A549 treated with Mapracorat at 1 μM for 4 hours (cell line): ENCODE measurements at places on chromosomes 13 and 19. TPM values are rescaled to one million over a fixed set of nuclear protein-coding genes. Genes with fewer than 3 reads are reported as not detected.

Gene APC2
- 0.64 to 2.7 TPM (median 1.8 TPM) in 5 replicates for total RNA-seq

Gene OVOL3
- total RNA-seq, result 0.29 to 0.78 TPM (median 0.41 TPM) in 4 of 5 replicates, not detected in the other

Gene POGLUT2
- 5.6 to 7.2 TPM (median 6.2 TPM) in 5 replicates for total RNA-seq

Gene OR10H1
- not detected in 5 replicates for total RNA-seq

Gene NTF4
- 0.35 to 1.6 TPM (median 0.63 TPM) in 5 replicates for total RNA-seq

Gene FARP1
- 12.9 to 17.2 TPM (median 15.3 TPM) in 5 replicates for total RNA-seq

Gene ZNF442
- not detected in 5 replicates for total RNA-seq

Gene C1QTNF9
- not detected in 5 replicates for total RNA-seq

Gene FBXO27
- 2.8 to 4.4 TPM (median 3.6 TPM) in 5 replicates for total RNA-seq

Gene MAST1
- total RNA-seq, result 1.4 to 2.6 TPM (median 1.9 TPM) in 5 replicates

Gene KIR2DL4
- not detected in 5 replicates for total RNA-seq

Gene SERTM1
- total RNA-seq, result not detected in 5 replicates

Gene SELENOV
- not detected in 5 replicates for total RNA-seq

Gene CDX2
- 0.57 to 1.4 TPM (median 0.60 TPM) in 5 replicates for total RNA-seq

Gene PTGIR
- 0.06 to 0.10 TPM (median 0.06 TPM) in 3 of 5 replicates, not detected in the others for total RNA-seq

Gene ADAMTS10
- 8.4 to 14.6 TPM (median 12.2 TPM) in 5 replicates for total RNA-seq

Gene CAMSAP3
- 4.0 to 6.3 TPM (median 5.3 TPM) in 5 replicates for total RNA-seq
